ENCODE measurements at places on chromosomes 4 and X.

- H3K4me3 ChIP-seq, result no peak overlapping the region
- peak overlapping the region; percentile 56 for H3K27ac ChIP-seq
- peaks cover 4% of the 10 kb centered on the region for H3K4me1 ChIP-seq
Measured at GRCh38 chr4:38678078-38678477, 14.1 kb downstream of the KLF3 start.

- H3K27me3 ChIP-seq, result no peaks in the 10 kb centered on the region
- peaks cover 2% of the 10 kb centered on the region for H3K4me1 ChIP-seq
- H3K27ac ChIP-seq, result no peak overlapping the region
- no peak for DNase-seq
- H3K4me3 ChIP-seq, result no peak overlapping the region
Measured at GRCh38 chr4:40211224-40212185, 14.7 kb downstream of the RHOH start.

GRCh38 chr4:4631150-4631549 lies 89.3 kb upstream of the STX18 start:
- no peak overlapping the region for H3K27ac ChIP-seq
- no peaks in the 10 kb centered on the region for H3K4me1 ChIP-seq

GRCh38 chr4:185224597-185224996 lies 15.2 kb downstream of the SNX25 start:
- DNase-seq, result no peak
- no peaks in the 10 kb centered on the region for H3K4me1 ChIP-seq
- H3K27me3 ChIP-seq, result no peaks in the 10 kb centered on the region
- H3K36me3 ChIP-seq, result no peaks in the 10 kb centered on the region
- no peak overlapping the region for H3K27ac ChIP-seq
- no peak overlapping the region for H3K4me3 ChIP-seq

GRCh38 chrX:10160211-10160610 lies 3.4 kb downstream of the CLCN4 start:
- no peaks in the 10 kb centered on the region for H3K36me3 ChIP-seq
- peaks cover 2% of the 10 kb centered on the region for H3K4me1 ChIP-seq
- DNase-seq, result no peak
- no peak overlapping the region for H3K4me3 ChIP-seq
- H3K27ac ChIP-seq, result no peak overlapping the region

DNA sequence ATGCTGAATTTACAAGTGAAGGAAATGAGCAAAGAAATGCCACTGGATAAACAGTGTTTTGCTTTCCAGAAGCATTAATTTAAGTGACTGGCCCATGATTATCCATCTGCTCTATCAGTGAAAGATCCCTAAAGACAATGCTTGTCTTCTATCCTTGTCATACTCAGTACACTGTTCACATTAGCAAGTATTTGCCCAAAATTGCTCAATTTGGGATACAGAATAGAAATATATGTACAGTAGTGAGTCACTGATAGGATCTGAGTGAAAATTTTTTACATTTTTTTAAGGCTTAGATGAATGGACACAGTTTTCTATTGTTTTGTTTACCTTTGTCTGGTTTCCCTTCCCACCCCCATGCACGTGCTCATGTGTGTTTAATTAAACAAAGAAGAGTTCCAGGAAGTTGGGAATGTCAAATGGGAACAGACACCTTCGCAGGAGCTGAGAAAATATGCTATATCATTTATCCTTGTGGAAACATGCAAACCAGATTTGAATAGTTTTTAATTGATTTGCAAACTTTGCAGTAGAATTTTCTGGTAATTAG lies 656.3 kb downstream of the RPA4 start:
- DNase-seq, result no peak
- no peaks in the 10 kb centered on the region for H3K4me1 ChIP-seq
- no peaks in the 10 kb centered on the region for H3K27me3 ChIP-seq
- H3K36me3 ChIP-seq, result no peaks in the 10 kb centered on the region
- H3K27ac ChIP-seq, result no peak overlapping the region
- H3K4me3 ChIP-seq, result no peak overlapping the region

GRCh38 chrX:153981771-153982533 lies 9.4 kb downstream of the TMEM187 start:
- H3K4me3 ChIP-seq, result no peak overlapping the region
- H3K27me3 ChIP-seq, result no peaks in the 10 kb centered on the region
- no peak for DNase-seq
- peak overlapping the region; percentile 63 for H3K27ac ChIP-seq
- H3K36me3 ChIP-seq, result no peaks in the 10 kb centered on the region

- H3K36me3 ChIP-seq, result no peaks in the 10 kb centered on the region
- H3K4me1 ChIP-seq, result no peaks in the 10 kb centered on the region
- H3K27ac ChIP-seq, result no peak overlapping the region
- no peak overlapping the region for H3K4me3 ChIP-seq
Measured at GRCh38 chrX:39750256-39750790, 347.4 kb downstream of the BCOR start.

DNA sequence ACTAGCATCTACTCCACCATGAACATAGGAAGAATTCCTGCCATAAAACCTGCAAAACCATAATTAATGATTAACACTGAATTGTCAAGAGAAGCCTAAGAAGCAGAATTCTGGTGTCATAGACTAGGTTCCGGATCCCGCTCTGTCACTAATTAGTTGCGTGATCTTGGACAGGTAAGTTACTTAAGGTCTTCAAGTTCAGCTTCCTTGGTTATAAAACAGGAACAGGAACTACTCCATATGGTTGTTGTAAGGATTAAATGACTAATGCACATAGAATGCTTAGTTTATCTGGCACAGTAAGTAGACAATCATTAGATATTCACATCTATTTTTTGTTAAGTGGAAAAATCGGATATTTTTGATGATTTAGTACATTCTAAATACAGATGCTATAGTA lies 14.3 kb downstream of the G3BP2 start:
- no peak overlapping the region for H3K4me3 ChIP-seq
- no peaks in the 10 kb centered on the region for H3K27me3 ChIP-seq
- no peak overlapping the region for H3K27ac ChIP-seq
- DNase-seq, result no peak
- H3K4me1 ChIP-seq, result no peaks in the 10 kb centered on the region
- peaks cover 83% of the 10 kb centered on the region for H3K36me3 ChIP-seq

GRCh38 chr4:127533028-127533700 lies 99.6 kb upstream of the INTU start:
- no peak overlapping the region for H3K27ac ChIP-seq
- no peaks in the 10 kb centered on the region for H3K27me3 ChIP-seq
- DNase-seq, result no peak
- no peaks in the 10 kb centered on the region for H3K4me1 ChIP-seq

GRCh38 chr4:168868044-168868781 lies 141.8 kb downstream of the CBR4 start:
- H3K4me1 ChIP-seq, result no peaks in the 10 kb centered on the region
- no peak overlapping the region for H3K4me3 ChIP-seq
- no peak overlapping the region for H3K27ac ChIP-seq
- no peak for DNase-seq
- no peaks in the 10 kb centered on the region for H3K27me3 ChIP-seq
- peaks cover 58% of the 10 kb centered on the region for H3K36me3 ChIP-seq

GRCh38 chr4:8048856-8049676 lies 109.4 kb upstream of the AFAP1 start:
- DNase-seq, result peak; percentile 86
- H3K27me3 ChIP-seq, result no peaks in the 10 kb centered on the region
- H3K4me1 ChIP-seq, result no peaks in the 10 kb centered on the region
- H3K27ac ChIP-seq, result no peak overlapping the region
- no peaks in the 10 kb centered on the region for H3K36me3 ChIP-seq

- H3K36me3 ChIP-seq, result peaks cover 78% of the 10 kb centered on the region
- DNase-seq, result no peak
- H3K27me3 ChIP-seq, result no peaks in the 10 kb centered on the region
- no peaks in the 10 kb centered on the region for H3K4me1 ChIP-seq
- H3K27ac ChIP-seq, result no peak overlapping the region
- no peak overlapping the region for H3K4me3 ChIP-seq
Measured at GRCh38 chrX:74277846-74278245, 26.1 kb upstream of the ZCCHC13 start.

DNA sequence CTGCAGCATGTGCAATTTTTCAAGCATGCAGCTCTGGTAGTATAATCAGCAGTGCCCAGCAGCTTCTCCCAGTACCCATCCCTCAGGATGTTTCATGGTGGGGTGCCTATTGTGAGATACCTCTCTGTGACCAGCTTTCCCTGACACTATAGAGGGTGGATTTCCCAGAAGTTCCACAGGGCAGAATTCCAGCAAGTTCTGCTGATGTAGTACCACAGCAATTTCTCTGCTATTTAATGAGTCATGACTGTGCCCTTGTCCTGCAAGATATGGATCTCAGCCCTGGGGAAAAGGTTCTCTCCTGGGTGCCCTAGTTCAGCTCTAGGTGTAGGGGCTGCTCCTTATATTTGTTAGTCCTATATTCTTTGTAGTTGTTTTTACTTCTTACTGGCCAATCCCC lies 174.8 kb downstream of the ENOX2 start:
- H3K4me1 ChIP-seq, result no peaks in the 10 kb centered on the region
- no peak for DNase-seq
- no peaks in the 10 kb centered on the region for H3K36me3 ChIP-seq
- H3K27me3 ChIP-seq, result no peaks in the 10 kb centered on the region
- H3K4me3 ChIP-seq, result no peak overlapping the region

Measured in endodermal cell (in vitro differentiated cells).